Glutamatergic neuron (in vitro differentiated cells): ENCODE measurements at places on chromosomes 11 and 22.

GRCh38 chr11:91906871-91907624 lies 317.6 kb upstream of the FAT3 start:
- DNase-seq: peak; percentile 29

GRCh38 chr11:61146416-61146815 lies 14.8 kb downstream of the VPS37C start:
- DNase-seq: no peak

GRCh38 chr11:85123752-85124231 lies 503.4 kb downstream of the DLG2 start:
- no peak for DNase-seq

GRCh38 chr11:63663809-63664208 lies 7.4 kb downstream of the ATL3 start:
- no peak for DNase-seq

GRCh38 chr11:117361432-117361831 lies 33.8 kb downstream of the CEP164 start:
- no peak for DNase-seq

DNA sequence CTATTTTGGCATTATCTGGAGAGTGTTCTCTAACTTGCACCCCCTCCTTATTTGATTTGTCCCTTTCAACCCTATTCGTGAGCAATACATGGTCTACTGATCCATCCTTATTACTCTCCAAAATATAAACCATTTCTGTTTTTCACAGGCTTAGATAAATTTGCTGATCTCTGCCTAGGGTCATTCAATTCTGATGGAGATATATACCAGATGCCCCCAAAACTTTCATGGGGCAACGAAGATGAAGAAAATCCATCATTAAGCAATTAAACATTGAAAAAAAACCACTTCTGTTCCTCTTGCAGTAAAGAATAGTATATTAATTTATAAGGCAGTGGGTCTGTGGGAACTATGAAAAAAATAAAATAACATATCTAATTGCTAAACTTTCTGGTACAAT lies 313.4 kb downstream of the CASP12 start:
- DNase-seq: no peak

DNA sequence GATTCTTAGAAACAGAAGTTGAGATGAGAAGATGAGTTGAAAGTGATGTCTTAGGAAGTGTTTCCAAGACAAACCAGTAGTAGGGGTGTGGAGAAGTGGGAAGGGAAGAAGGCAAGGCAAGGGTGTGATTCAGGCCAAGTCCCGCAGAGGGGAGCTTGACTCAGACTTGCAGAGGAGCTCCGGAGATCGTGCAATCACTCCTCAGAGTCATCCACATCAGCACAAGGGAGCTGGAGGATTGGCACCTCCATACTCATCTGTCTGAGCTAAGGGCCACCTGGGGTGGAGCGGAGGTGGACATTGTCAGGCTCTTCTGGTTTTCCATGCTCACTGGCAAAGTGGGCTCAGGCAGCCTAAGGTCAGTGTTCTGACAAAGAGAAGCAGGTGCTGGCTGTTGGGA lies 44.4 kb downstream of the CHRDL2 start:
- no peak for DNase-seq

- DNase-seq: no peak
Measured at GRCh38 chr11:118531597-118532084, 649 bp downstream of the TMEM25 start.

DNA sequence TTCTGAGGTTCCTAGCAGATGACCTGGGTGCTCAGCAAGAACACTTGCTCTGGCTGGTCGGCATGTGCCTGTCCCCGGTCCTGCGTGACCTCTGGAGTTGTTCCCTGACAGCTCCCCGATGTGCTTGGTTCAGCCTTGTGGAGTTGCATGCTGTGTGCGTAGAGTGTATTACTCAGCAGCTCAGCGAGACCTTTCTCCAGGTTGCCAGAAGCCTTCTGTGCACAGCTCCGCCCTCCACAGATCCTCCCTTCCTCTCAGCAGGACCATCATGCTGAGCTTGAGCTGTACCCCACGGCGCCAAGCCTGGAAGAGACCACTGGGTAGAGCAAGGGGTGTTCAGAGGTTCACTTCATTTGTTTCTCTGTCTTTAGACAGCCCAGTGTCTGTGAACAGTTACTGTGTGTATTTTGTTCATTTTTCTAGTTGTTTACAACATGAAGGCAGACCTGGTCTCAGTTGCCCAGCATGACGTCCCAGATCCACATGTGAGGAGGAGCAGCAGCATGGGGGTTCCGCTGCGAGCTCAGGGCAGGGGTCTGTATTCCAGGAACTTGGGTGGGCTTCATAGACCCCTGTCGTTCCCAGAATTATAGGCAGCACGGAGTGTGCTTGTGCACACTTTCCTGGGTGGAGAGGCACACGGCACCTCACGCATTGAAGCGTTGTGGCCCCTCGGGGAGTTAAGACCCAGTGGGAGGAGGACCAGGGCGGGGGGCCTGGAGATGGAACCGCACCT lies 148.6 kb downstream of the IGLL1 start:
- DNase-seq: no peak

DNA sequence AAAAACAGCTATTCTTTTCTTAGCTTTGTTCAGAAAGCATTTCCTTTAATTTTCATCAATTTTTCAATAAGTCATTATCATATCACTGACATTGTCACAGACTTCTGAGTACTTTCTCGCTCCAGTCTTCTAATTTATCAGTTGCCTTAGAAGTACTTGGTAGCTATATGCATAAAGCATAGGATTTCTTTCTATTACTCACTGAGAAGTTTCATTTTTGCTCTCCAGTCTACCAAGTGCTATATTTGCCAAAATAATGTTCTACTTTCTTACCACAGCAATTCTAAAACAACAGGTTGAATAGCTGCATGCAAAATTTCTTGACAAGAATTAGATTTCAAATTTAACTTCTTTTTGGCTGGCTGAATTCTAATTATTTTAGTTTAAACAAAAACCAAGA lies 116.3 kb downstream of the STK33 start:
- DNase-seq: no peak

- DNase-seq: no peak
Measured at GRCh38 chr11:126948563-126948962, 52.0 kb downstream of the KIRREL3 start.

DNA sequence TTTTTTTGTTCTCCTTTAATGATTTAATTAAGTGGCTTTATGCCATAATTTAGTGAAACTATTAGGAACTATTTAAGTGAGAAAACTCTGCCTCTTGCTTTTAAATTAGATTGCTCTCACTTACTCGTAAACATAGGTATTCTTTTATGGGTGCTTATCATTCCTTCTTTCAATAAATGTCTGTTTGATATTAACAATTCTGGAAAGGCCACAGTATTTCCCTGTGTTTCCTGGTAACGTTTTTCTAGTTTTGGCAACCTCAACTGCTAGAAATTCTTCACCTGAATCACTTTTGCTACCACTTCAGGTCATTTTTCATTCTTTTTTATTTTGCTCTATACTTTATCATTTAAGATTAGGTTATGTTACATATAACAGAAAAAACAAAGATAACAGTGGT lies 19.9 kb upstream of the NCR3LG1 start:
- DNase-seq: no peak

GRCh38 chr11:71240865-71241691 lies 11.3 kb downstream of the SHANK2 start:
- DNase-seq: no peak

DNA sequence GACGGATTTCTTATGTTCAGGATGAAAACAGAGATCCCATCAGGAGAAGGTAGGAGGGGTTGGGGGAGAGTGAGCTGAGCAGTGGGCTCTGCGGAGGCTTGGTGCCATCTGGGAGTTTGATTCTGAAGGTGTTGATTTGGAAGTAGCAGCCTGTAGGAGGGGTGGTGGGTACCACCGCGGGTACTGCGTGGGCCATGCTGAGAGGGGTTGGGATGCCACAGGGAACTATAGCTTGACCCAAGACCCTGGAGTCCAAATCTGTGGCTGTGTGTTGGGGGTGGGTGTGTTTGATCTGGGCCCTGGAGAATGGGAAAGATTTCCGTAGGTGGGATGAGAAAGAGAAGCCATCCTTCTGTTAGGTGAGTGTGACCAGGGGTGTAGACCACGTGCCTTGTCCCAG lies 5.0 kb downstream of the INCENP start:
- no peak for DNase-seq

DNA sequence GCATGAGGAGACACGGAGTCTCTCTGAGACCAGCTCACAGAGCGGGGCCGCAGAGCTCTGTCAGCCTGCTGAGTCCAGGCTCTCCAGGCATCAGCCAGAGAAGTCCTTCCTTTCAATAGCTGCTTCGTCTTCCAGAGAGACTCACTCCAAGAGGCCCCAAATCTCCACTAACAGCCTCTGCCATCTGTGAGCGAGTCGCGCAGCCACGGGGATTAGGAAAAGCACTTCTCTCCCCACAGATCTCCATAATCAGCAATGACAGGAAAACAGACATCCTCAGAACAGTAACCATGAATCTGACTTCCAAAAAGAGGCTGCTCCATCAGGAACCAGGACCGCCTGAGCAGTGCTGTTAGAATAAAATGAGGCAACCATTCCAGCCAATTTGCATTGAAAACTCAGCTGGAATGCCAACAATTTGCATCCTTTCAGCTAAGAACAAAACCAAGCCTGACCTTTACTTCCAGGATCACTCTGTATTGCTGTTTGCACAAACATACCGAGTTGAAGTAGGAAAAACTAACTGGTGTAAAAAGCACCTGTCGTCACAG lies 65.4 kb downstream of the SMCO4 start:
- DNase-seq: no peak

DNA sequence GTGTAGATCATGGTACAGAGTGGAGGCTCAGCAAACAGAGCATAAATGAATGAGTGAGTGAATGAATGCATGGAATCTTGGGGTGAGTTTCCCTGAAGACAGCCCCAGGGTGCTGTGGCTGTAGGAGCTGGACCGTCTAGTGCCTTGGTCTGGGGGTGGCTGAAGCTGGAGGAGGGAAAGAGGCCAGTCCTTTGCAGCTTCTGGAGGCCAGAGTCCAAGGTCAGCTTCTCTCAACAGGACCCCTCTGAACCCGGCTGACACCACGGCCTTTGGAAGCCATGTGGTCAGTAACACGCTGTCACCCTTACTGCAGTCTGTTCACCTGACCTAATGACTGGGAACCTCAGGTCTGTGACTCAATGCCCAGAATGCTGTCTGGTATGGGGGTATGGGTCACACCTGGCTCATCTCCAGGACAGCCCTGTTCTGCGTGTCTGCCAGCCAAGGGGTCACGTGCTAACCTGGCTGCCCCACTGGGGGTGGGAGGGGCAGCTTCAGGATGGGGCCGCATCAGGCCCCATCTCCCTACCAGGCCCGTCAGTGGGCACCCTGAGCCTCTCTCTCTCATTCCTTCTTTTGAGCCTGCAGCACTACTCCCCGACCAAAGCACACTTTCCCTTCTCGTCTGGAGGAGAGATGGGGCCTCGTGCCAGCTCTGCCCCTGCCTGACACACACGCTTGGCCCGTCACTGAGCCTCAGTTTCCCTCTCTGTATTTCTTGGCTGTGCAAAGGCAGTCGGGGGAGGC lies 24.1 kb upstream of the CHKA start:
- DNase-seq: no peak

- DNase-seq: no peak
Measured at GRCh38 chr22:27930331-27931060, 11.4 kb upstream of the PITPNB start.

DNA sequence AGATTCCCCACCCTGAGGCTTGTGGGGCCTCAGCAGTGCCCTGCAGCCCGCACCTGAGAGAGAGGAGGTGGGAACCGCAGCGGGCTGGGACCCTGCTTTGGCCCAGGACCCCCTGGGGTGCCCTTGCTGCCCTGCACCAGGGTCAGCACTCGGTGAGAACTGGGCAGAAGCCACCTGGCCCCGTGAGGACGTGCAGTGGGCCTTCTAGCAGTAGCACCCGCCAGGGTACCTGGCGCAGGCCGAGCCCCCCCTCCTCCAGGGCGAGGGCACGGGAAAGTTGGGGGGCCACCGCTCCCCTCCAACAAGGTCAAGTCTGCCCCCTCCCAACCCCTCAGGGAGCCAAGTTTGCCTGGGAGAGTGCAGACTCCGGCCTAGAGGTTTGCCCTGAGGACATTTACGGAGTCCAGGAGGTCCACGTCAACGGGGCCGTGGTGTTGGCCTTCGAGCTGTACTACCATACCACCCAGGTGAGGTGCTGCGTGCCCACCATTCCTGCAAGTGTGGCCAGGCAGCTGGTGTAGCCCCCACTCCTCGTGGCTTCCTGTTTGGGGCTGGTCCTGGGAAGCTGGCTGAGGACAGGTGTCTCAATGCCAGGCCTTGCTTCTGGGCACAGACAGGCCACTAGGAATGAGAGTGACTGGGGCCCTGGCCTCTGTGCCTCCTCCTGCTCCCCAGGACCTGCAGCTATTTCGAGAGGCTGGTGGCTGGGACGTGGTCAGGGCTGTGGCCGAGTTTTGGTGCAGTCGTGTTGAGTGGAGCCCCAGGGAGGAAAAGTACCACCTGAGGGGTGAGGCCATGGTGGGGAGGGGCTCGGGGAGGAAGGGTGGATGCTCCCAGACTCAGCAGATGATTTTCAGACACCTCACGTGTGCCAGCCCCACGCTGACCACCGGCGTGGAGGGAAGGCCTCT lies 3.5 kb downstream of the PGGHG start:
- peak; percentile 10 for DNase-seq

GRCh38 chr11:9943386-9944110 lies 279.7 kb downstream of the SWAP70 start:
- DNase-seq: no peak
